Endothelial cell of umbilical vein (primary cell): ENCODE measurements at places on chromosomes 3 and 15.
A peak's percentile ranks its signal among the peaks of the same experiment; 100 is the strongest.

DNA sequence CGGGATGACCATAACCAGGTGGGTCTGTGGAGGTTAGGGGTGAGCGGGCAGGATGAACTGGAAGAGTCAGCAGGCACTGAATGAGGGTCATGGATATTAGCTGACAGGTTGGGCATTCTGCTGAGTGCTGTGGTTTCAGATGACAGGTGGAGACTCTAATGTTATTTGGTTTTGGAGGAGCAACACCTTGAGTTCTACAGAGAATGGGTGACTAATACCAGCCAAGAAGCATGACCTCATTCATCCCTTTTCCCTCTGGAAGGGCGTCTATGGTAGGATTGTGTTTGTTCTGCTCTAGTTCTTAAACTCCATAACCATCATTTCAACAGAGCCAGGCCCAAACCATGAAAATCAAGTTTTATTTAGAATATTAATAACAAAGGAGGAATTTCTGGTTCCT is 550.7 kb upstream of the LMCD1 start:
- no peak for DNase-seq
- no peak overlapping the region for H3K4me3 ChIP-seq
- H3K4me1 ChIP-seq, result no peaks in the 10 kb centered on the region
- no peaks in the 10 kb centered on the region for H3K27me3 ChIP-seq
- H3K27ac ChIP-seq, result no peak overlapping the region

DNA sequence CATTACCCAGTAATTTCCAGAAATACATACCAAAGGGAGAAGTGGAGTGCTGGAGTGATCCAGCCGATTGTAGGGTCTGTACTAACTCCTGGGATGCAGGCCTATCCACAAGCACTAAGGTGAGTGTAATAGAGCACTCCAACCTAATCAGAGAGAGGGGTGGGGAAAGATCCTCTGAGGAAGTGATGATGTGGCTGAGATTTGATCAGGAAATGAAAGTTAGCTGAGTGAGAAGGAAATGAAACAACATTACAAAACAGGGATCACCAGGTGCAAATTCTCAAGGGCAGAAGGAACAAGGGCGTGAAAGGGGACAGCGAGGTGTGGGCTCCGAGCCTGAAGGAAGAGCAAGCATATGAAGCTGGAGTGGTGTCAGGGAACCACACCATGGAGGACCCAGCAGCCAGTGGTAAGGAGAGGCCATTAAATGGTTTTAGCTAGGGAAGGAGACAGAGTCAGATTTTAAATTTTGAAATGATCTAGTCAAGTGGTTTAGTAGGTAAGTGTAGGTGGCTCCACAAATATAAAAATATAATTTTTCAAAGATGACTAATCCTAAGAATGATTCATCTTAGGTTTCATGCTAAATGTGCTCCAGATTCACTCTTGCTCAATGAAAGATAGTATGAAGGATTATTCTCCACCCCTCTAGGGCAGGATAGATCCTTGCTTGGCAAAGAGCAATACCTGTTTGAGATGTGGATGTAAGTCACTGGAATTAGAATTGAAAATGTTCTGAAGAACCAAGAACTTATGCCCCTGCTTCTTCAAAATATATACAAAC is 348.7 kb downstream of the TBL1XR1 start:
- H3K27me3 ChIP-seq, result no peaks in the 10 kb centered on the region
- DNase-seq, result no peak
- no peaks in the 10 kb centered on the region for H3K36me3 ChIP-seq
- H3K4me3 ChIP-seq, result no peak overlapping the region
- H3K27ac ChIP-seq, result no peak overlapping the region

- H3K4me3 ChIP-seq, result no peak overlapping the region
- DNase-seq, result no peak
- H3K4me1 ChIP-seq, result no peaks in the 10 kb centered on the region
- H3K36me3 ChIP-seq, result no peaks in the 10 kb centered on the region
- H3K27ac ChIP-seq, result no peak overlapping the region
- H3K27me3 ChIP-seq, result no peaks in the 10 kb centered on the region
Observed at GRCh38 chr3:137807998-137808397, 43.9 kb downstream of the SOX14 start.

- no peak for DNase-seq
- H3K4me1 ChIP-seq, result no peaks in the 10 kb centered on the region
- no peak overlapping the region for H3K27ac ChIP-seq
- H3K27me3 ChIP-seq, result no peaks in the 10 kb centered on the region
- H3K36me3 ChIP-seq, result no peaks in the 10 kb centered on the region
Observed at GRCh38 chr3:194750491-194750828, 64.8 kb downstream of the FAM43A start.

DNA sequence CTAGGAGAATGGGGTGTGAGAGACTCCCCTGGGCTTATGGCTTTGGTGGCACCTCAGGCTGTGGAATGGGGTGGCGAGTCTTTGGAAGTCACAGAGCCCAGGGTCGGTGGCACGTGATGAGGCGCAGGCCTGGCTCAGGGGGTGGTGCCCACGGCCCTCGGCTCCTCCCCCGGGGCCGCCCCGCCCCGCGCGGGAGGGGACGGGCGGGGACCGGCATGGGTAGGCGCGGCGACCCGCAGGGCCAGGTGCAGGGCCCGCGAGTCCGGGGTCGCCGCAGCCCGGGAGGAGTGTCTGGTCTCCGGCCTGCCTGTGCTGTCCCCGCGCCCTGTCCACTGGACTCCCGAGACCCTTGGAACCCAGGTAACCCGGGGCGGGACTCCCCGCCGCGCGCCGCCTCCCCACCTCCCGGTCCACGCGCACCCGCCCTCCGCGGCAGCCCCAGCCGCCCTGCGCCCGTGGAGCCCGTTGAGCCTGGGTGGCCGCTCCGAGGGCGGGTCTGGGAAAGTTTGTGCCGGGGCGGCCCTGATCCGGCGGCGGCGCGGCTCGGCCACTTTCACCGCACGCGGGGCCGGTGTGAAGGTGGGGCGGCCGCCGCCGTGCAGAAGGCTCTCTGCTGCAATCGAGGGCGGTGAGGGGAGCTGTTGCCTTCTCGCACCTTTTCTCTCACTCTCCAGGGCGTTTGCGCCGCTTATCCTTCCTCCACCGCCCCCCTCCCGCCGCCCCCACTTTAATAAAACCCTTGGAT is at the start of gene PAQR5:
PAQR5 (plus strand) TSS at position 216 of the 745 bp plus-strand sequence. CDS start 61,169 bp downstream, outside the sequence.
- no peak within 1 kb of the TSS for H3K27ac ChIP-seq
- H3K4me1 ChIP-seq, result no peaks in the 10 kb centered on the region
- H3K36me3 ChIP-seq, result no peaks in the 10 kb centered on the region
- no peak for DNase-seq
- H3K27me3 ChIP-seq, result peaks cover 27% of the 10 kb centered on the region

- no peaks in the 10 kb centered on the region for H3K36me3 ChIP-seq
- H3K27ac ChIP-seq, result peak overlapping the region; percentile 76
- DNase-seq, result no peak
- H3K4me3 ChIP-seq, result peak overlapping the region; percentile 78
Observed at GRCh38 chr3:160400702-160401150, 1.3 kb downstream of the SMC4 start.

- H3K27me3 ChIP-seq, result no peaks in the 10 kb centered on the region
- no peak for DNase-seq
- H3K4me3 ChIP-seq, result no peak overlapping the region
- H3K4me1 ChIP-seq, result peaks cover 70% of the 10 kb centered on the region
- H3K27ac ChIP-seq, result peak overlapping the region; percentile 2
Observed at GRCh38 chr3:149535333-149535685, 60.8 kb downstream of the TM4SF4 start.

DNA sequence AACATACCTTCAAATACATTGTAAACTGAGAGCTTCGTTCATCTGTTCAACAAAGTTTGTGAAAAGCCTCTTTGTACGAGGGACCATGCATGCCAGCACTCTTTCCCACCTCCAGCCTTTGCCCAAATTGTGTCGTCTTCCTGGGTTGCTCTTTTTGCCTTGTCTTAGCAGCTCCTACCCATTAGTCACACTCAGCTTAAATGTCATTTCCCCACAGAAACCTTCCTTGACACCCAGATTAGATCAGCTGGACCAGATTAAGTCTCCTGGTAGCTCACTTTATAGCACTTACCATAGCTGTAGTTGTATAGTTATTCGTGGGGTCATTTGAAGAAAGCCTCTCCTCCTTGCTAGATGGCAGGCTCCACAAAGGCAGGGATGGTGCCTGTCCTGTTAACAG is 24.1 kb upstream of the SNRK start:
- no peak overlapping the region for H3K4me3 ChIP-seq
- H3K27me3 ChIP-seq, result no peaks in the 10 kb centered on the region
- H3K4me1 ChIP-seq, result no peaks in the 10 kb centered on the region

DNA sequence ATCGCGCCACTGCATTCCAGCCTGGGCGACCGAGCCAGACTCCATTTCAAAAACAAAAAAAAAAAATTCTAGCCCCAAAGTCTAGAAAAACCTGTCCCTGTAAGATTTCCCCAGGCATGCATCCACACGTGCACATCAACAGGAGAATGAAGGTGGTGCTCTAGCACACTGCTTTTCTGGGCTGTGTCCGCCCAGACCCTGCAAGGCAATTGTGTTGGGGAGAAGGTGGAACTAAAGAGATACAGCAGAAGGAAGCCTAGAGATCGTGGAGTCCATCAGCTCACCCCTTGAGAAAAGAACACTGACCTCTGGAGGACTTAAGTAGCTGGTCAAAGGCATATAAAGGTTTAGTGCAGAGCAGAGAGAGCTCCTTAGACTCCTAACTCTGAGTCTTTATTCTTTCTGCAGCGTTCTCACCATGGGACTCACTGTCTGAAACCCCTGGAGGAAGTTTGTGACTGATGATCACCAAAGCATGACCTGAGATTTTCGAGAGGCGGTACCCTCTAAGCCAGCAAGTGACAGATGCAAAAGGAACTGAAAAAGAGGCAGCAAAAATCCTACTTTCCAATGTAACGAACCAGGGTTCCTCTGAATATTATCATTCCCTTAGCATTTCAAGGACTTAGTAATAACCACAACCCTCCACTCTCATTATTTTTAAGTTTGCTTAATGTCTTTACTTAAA is 179.8 kb downstream of the MEX3B start:
- H3K36me3 ChIP-seq, result no peaks in the 10 kb centered on the region
- no peak overlapping the region for H3K27ac ChIP-seq
- no peak for DNase-seq
- H3K27me3 ChIP-seq, result no peaks in the 10 kb centered on the region

DNA sequence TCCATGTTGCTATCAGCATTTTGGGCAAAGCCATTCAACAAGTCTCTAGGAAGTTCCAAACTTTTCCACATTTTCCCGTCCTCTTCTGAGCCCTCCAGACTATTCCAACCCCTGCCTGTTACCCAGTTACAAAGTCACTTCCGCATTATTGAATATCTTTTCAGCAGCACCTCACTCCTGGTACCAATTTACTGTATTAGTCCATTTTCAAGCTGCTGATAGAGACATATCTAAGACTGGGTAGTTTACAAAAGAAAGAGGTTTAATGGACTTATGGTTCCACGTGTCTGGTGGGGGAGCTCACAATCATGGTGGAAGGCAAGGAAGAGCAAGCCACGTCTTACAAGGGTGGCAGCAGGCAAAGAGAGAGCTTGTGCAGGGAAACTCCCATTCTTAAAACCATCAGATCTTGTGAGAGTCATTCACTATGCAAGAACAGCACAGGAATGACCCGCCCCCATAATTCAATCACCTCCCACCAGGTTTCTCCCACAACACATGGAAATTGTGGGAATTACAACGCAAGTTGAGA is 435.6 kb upstream of the GRM7 start:
- no peak overlapping the region for H3K4me3 ChIP-seq
- no peak overlapping the region for H3K27ac ChIP-seq
- H3K27me3 ChIP-seq, result no peaks in the 10 kb centered on the region
- no peaks in the 10 kb centered on the region for H3K36me3 ChIP-seq

- H3K27ac ChIP-seq, result peak overlapping the region; percentile 57
- H3K36me3 ChIP-seq, result no peaks in the 10 kb centered on the region
Observed at GRCh38 chr3:52704611-52705437, 767 bp downstream of the GLT8D1 start.

- no peaks in the 10 kb centered on the region for H3K4me1 ChIP-seq
- no peak for DNase-seq
- H3K27ac ChIP-seq, result no peak overlapping the region
Observed at GRCh38 chr3:30843877-30844276, 50.6 kb downstream of the GADL1 start.
